ENCODE measurements at places on chromosomes 5 and 9. TPM values are rescaled to one million over a fixed set of nuclear protein-coding genes. Genes with fewer than 3 reads are reported as not detected.

The EDIL3 gene
- total RNA-seq, result not detected

The MUSK gene
- not detected for total RNA-seq

The CCL27 gene
- not detected for total RNA-seq

The PTGS1 gene
- total RNA-seq, result 0.54 TPM

The ECSCR gene
- total RNA-seq, result 1.4 TPM

The PCDHA11 gene
- total RNA-seq, result not detected

The LRRC19 gene
- total RNA-seq, result not detected

The GARNL3 gene
- total RNA-seq, result 1.5 TPM

The CRAT gene
- 9.9 TPM for total RNA-seq

The ZNF300 gene
- total RNA-seq, result 0.56 TPM

The NME5 gene
- not detected for total RNA-seq

The RNF183 gene
- not detected for total RNA-seq

The FOXD4L6 gene
- total RNA-seq, result 0.16 TPM

The LNPEP gene
- 37.7 TPM for total RNA-seq

The UBE2R2 gene
- total RNA-seq, result 41.0 TPM

The RAI14 gene
- total RNA-seq, result 1.5 TPM

The TXNDC8 gene
- total RNA-seq, result not detected

The WNT8A gene
- not detected for total RNA-seq

The C9orf40 gene
- 18.1 TPM for total RNA-seq

The IFNE gene
- total RNA-seq, result not detected

The SWI5 gene
- total RNA-seq, result 13.3 TPM

The SEMA5A gene
- 0.12 TPM for total RNA-seq

The SSBP2 gene
- 8.4 TPM for total RNA-seq

The ZNF189 gene
- 11.7 TPM for total RNA-seq

The NPDC1 gene
- total RNA-seq, result 80.1 TPM

The IRX2 gene
- not detected for total RNA-seq

The LCN10 gene
- total RNA-seq, result 0.39 TPM

The IFNB1 gene
- total RNA-seq, result 0.23 TPM

The OGN gene
- not detected for total RNA-seq

The ANXA2R gene
- 0.88 TPM for total RNA-seq

The GABRA6 gene
- total RNA-seq, result not detected

The TIMD4 gene
- total RNA-seq, result 27.3 TPM

The PCDHGA4 gene
- total RNA-seq, result 0.21 TPM
